Karpas-422 (cell line): ENCODE measurements at places on chromosomes 6 and 20.

DNA sequence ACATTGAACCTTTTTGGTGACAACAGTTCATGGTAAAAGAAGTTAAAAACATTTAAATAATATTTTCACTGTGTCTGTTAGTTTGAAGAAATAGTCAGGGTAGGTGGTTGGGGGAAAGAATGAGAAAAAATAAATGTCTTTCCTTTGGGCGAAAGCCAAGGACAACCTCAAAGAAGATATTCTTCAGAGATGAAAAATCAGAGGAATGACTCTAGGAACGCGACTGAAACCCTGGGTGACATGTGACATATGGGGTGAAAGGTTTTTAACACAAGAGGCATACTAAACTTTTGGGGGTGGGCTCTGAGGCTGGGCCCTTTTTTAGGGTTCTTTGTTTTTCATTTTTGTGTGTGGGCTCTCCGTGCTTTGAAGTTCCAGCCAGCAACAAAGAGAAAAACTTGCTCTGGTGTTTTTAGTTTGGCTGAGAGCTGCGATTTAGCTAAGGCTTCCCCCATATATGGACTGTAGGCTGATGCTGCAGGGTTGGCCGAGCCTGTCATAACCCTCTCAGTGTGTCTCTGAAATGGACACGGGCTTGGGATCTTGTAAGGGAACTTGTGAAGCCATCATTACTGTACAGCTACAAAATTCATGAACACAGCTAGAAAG is 610.1 kb upstream of the ARID1B start:
- no peak for DNase-seq

GRCh38 chr6:106192824-106193223 is 106.7 kb downstream of the PRDM1 start:
- no peak for DNase-seq

- no peak for DNase-seq
These were observed 9.2 kb upstream of the RGS17 start for GRCh38 chr6:153140299-153140698.

GRCh38 chr20:46040902-46041535 is 12.0 kb downstream of the SLC12A5 start:
- peak; percentile 82 for DNase-seq

DNA sequence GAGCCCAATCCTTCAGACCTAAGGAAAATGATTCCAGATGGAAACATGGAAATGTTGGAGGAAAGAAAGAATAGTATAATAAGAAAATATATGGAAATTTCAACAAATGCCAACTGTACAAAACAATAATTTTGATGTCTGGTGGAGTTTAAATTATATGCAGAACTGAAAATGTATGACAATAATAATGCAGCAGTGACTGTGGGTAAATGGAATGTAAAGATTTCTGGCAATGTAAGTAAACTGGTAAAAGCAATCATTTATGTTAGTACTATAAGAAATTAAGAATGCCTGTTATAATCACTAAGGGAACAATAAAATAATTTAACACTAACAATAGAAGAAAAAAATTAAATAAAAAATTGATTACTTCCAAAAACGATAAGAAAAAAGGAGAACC is 89.0 kb downstream of the EDN1 start:
- DNase-seq = no peak

DNA sequence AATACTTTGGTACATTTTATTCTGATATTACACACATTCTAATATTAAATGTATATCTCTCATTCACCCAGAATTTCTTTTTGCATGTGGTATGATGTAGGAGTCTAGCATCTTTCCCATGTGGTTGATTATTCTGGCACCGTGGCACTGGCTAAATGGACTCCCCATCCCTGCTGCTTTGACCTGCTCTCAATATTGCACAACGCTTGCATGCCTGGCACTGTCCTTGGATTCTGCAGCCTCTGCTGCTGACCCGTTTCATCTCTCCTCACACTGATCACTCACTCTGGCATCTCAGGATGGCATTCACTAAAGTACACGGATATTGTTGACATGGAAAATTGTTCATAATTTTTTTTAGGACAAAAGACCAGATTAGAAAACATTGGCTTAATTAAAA is 11.5 kb upstream of the DACT2 start:
- DNase-seq = no peak

DNA sequence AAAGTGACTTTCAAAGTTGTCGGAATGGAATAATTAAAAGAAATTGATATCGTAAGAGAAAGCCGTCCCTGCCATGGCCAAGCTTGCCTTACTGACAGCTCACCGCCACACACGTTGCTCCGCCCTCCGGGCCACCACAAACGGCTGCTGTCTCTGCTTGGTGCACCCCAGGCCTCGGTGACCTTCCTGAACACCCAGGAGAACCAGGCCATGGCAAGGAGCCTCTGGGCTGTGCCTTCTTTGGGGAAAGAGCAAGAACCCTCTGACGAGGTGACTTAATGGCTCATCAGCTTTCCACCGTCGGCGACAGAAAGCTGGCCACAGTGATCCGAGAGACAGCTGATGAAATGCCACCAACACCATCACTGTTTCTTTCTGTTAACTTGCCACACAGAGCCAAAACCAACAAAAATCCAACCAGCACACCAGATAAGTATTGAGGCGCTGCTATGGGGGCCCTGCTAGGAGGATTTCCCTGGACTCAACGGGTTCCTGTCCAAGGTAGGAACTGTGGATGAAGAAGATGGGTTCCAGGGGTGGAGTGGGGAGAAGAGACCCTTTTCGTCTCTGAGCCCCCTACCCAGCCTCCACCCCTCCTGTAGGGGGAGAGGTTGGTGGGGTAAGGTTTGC is 61.4 kb downstream of the NPEPL1 start:
- DNase-seq = no peak

GRCh38 chr20:43789593-43789992 is 62.8 kb upstream of the GTSF1L start:
- DNase-seq = no peak

DNA sequence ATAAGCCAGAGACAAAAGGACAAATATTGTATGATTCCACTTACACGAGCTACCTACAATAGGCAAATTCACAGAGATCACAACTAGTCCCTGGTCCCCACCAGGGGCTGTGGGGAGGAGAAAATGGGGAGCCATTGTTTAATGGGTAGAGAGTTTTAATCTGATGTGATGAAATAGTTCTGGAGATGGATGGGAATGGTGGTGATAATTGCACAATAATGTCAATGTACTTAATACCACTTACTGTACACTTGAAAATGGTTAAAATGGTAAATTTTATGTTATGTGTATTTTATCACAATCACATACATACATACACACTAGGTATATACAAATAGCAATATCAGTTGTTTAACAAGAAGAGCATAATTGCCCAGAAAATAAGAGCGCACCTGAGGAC is 24.3 kb upstream of the GSTA3 start:
- no peak for DNase-seq

- peak; percentile 90 for DNase-seq
These were observed 33.6 kb upstream of the BTN3A2 start for GRCh38 chr6:26331218-26332073.

DNA sequence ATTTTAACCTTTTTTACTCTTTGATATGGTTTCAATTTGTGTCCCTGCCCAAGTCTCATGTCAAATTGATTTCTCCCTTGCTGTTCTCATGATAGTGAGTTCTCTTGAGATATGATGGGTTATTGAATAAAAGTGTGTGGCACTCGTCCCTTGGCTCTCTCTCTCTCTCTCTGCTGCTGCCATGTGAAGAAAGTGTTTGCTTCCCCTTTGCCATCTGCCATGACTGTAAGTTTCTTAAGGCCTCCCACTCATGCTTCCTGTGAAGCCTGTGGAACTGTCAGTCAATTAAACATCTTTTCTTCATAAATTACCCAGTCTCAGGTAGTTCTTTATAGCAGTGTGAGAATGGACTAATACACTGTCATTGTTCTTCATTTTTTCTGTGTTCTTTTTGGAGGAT is 48.5 kb downstream of the LIN28B start:
- DNase-seq = no peak

- no peak for DNase-seq
These were observed 86.9 kb downstream of the MLIP start for GRCh38 chr6:54198134-54198533.

- DNase-seq = no peak
These were observed 168.1 kb upstream of the HDDC2 start for GRCh38 chr6:125469915-125470314.

DNA sequence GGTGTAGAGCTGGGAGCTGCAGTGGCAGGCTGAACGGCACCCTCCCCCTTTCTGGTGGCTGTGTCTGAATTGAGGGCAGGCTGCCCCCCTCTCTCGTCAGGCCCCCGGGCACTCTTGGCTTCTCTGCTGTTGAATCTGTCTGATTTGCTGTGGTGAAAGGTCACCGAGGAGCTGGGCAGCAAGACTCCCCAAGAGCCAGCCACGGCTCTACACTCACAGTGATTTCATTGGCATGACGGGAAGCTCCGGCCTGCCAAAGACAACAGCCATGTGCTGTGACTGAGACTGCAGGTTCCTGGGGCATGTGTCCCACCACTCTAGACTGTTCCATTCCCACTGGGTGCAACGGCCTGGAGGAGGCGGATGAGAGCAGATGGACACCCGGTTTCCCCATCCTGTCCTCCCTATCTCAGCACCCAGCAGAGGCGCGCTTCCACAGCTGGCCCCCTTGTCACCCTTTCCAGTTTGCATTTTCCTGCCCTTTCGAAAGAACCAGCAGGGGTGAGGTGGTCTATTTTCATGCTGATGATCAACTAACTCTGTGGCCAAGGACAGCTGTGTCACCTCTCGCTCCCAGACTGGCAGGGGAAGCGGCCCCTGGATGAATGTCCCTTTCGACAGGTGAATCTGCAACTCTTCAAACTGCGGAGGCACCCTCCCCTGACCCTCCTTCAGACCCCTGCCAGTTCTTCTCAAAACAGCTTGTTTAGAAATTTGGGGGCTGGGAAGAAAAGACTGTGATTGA is 2.2 kb downstream of the APCDD1L start:
- no peak for DNase-seq

GRCh38 chr6:47567586-47567985 is 90.0 kb downstream of the CD2AP start:
- DNase-seq = no peak

- no peak for DNase-seq
These were observed 138.1 kb downstream of the TMEM242 start for GRCh38 chr6:157185171-157185570.

GRCh38 chr6:140045116-140045515 is 670.7 kb upstream of the CITED2 start:
- no peak for DNase-seq

- no peak for DNase-seq
These were observed 103.1 kb downstream of the TCP11 start for GRCh38 chr6:35038076-35038475.

DNA sequence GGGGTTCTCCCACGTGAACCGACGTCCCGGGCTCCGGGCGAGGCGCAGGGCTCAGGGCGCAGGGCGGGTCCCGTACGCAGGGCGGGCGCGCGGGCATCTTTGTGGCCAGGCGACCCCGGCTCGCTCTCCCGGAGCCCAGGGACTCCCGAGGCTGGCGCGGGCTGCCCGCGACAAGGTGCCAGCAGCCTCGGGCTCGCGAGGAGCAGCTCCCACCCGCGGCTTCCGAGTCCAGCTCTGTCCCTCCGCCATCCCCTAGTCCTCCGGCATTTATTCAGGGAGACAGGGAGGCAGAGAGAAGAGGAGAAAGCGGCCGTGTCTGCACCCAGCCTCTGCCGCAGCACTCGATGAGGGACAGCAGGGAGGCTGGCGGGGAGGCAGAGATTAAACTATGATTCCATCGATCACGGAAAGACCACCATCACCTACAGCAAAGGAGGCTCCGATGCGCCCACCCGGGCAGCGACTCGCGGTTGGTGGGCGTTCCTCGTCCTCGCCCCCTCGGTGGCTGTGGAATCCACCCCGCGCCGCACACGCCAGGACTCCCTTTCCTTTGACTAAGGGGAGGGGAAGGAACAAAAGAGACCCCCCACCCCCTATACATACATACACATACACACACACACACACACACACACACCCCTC is 1.1 kb downstream of the RGS17 start:
- DNase-seq = no peak

- DNase-seq = no peak
These were observed 39.2 kb downstream of the MUC22 start for GRCh38 chr6:31049518-31049917.

- DNase-seq = no peak
These were observed 117.5 kb upstream of the ID4 start for GRCh38 chr6:19719691-19720128.

- DNase-seq = no peak
These were observed 118.7 kb downstream of the CEBPB start for GRCh38 chr20:50309280-50309763.

DNA sequence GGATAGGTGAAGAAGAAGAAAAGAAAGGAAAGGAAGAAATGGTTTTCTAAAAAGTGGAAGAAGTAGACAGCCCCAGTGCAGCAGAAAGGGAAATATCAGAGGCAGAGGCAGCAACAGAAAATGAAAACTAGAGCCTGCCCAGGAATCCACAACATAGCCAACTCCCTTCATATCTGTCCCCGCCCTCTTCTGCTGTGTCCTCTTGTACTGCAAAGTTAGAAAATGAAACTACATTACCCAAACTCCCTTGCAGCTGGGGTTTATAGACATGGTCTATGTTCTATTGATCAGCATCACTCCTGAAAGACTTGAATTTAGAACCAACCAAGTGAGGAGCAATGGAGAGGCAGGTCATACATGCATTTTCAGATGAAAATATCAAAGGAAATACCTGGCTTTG is 200.5 kb upstream of the PHACTR1 start:
- no peak for DNase-seq

DNA sequence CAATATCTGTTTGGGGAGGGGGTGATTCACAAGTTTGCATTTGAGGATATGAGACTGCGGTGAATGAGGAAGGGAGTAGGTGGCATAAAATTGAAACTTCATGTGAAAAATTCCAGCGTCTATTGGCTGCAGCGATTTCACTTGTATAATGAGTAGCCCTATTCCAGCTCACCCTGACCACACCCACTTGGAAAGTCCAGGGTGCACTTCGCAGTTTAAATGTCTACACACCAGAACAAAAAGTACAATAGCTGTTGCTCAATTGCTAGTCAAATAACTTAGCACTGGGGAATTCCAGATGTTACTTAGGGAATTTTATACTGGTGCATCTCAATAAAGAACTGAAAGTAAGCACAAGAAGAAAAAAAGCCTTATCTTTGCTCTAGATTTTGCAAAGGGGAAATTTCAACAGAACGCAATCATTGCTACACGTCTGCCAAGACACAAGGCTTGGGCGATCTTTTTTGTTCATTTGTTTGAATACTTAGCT is 6.3 kb downstream of the TNFAIP3 start:
- no peak for DNase-seq
